Fibroblast of lung (primary cell): ENCODE measurements at places on chromosomes 13 and 19. TPM values are rescaled to one million over a fixed set of nuclear protein-coding genes. Genes with fewer than 3 reads are reported as not detected.

DNA sequence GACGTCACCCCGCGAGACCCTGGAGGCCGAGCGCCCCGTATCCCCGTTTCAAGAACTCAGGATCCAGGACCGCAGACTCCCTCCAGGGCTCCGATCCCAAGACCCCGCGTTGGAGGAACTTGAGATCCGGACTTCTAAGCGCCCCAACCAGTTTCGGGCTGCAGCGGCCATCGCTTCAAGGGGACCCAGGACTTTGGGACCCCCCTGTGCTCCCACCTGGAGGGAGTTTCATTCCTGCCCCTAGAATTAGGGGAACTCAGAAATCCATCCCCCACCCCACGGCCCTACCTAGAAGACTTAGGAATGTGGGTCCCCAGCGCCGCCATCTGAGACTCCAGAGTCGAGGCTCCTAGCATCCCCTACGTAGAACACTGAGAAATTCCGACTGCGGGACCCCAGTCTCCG, 400 bp downstream of the PLEKHG2 start:
- peaks cover 15% of the 10 kb centered on the region for H3K4me1 ChIP-seq
- no peaks in the 10 kb centered on the region for H3K27me3 ChIP-seq
- no peak for DNase-seq
- peak overlapping the region; percentile 91 for H3K27ac ChIP-seq
- peaks cover 18% of the 10 kb centered on the region for H3K36me3 ChIP-seq

- H3K27me3 ChIP-seq, result no peaks in the 10 kb centered on the region
- H3K4me3 ChIP-seq, result no peak overlapping the region
- no peaks in the 10 kb centered on the region for H3K4me1 ChIP-seq
- no peaks in the 10 kb centered on the region for H3K36me3 ChIP-seq
Measured at GRCh38 chr13:108549934-108550333, 79.5 kb upstream of the MYO16 start.

- H3K27me3 ChIP-seq, result no peaks in the 10 kb centered on the region
- no peak overlapping the region for H3K27ac ChIP-seq
- no peak overlapping the region for H3K4me3 ChIP-seq
- H3K36me3 ChIP-seq, result peaks cover 26% of the 10 kb centered on the region
Measured at GRCh38 chr19:49499030-49499670, 2.9 kb downstream of the RPS11 start.

DNA sequence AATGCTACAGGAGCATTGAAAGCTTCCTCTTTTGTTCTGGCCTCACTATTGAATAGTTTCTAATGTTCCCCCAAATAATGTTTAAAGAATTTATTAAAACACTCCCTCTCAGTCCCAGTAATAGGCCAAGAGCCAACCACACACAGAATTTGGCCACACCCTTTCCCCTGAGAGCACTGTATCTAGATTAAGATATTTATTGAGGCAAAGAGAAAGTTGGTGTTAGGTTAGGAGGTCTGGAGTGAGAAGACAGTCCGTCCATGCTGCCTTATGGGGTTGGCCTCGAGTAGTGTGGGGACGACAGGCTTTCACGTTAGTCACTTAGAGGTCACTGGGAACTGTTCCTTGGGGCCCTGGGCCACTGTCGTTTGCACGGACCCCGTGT, 122.9 kb upstream of the RNF113B start:
- no peaks in the 10 kb centered on the region for H3K36me3 ChIP-seq
- DNase-seq, result no peak
- no peak overlapping the region for H3K4me3 ChIP-seq
- peaks cover 28% of the 10 kb centered on the region for H3K4me1 ChIP-seq

GRCh38 chr19:42132030-42132628, at the start of gene POU2F2:
POU2F2 (minus strand) TSS chr19:42132446; CDS start chr19:42132411, 35 bp downstream.
- H3K36me3 ChIP-seq, result no peaks in the 10 kb centered on the region
- peaks cover 7% of the 10 kb centered on the region for H3K27me3 ChIP-seq

- no peak for DNase-seq
- no peak overlapping the region for H3K27ac ChIP-seq
- no peaks in the 10 kb centered on the region for H3K27me3 ChIP-seq
Measured at GRCh38 chr19:23318143-23318542, 67.9 kb upstream of the ZNF724 start.

DNA sequence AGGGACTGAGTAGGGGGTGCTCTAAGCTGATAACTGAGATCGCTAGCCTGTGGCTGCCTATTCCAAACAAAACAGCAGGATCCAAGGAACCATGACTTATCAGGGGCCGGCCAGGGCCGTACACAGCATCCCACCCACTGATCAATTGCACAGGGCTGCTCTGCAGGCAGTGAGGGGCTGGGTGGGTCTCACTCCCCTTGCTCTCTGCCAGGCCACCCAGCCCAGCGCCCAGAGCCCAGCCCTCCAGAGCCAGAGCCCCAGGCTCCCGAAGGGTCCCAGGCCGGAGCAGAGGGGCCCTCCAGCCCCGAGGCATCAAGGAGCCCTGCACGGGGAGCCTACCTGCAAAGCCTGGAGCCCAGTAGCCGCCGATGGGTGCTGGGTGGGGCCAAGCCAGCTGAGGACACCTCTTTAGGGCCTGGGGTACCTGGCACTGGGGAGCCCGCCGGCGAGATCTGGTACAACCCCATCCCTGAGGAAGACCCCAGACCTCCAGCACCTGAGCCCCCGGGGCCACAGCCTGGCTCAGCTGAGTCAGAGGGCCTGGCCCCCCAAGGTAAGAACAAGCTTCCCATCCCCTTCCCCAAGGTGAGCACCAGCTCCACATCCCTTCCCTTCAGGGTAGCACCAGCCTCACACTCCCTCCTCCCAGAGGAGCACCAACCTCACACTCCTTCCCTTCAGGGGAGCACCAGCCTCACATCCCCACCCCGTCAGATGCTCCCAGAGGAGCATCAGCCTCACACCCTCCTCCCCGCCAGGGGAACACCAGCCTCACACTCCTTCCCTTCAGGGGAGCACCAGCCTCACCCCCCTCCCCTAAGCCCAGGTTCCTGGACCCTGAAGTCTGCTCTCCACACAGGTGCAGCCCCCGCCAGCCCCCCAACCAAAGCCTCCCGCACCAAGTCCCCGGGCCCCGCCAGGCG, 1.9 kb downstream of the SYDE1 start:
- peak overlapping the region; percentile 83 for H3K4me3 ChIP-seq
- peaks cover 37% of the 10 kb centered on the region for H3K36me3 ChIP-seq
- no peaks in the 10 kb centered on the region for H3K27me3 ChIP-seq
- no peak for DNase-seq

- H3K4me3 ChIP-seq, result no peak overlapping the region
- H3K36me3 ChIP-seq, result no peaks in the 10 kb centered on the region
- H3K27me3 ChIP-seq, result no peaks in the 10 kb centered on the region
- DNase-seq, result no peak
Measured at GRCh38 chr19:41402010-41402409, 4.4 kb downstream of the BCKDHA start.

GRCh38 chr19:10122045-10122444, 2.3 kb upstream of the EIF3G start:
- H3K4me3 ChIP-seq, result no peak overlapping the region
- H3K4me1 ChIP-seq, result peaks cover 9% of the 10 kb centered on the region
- H3K27ac ChIP-seq, result peak overlapping the region; percentile 56
- DNase-seq, result peak; percentile 64

- no peaks in the 10 kb centered on the region for H3K36me3 ChIP-seq
- H3K27ac ChIP-seq, result peak overlapping the region; percentile 53
- peaks cover 7% of the 10 kb centered on the region for H3K4me1 ChIP-seq
- DNase-seq, result no peak
Measured at GRCh38 chr13:77328819-77329132, 1.9 kb upstream of the MYCBP2 start.

The PCID2 gene
- 66.8 and 113 TPM in 2 replicates for total RNA-seq

The MBD3 gene
- 66.8 and 85.2 TPM in 2 replicates for total RNA-seq

The ZNF415 gene
- 11.8 and 15.7 TPM in 2 replicates for total RNA-seq
